B cell (primary cell): ENCODE measurements at places on chromosomes 1 and 21. TPM values are rescaled to one million over a fixed set of nuclear protein-coding genes. Genes with fewer than 3 reads are reported as not detected.

TCHHL1 gene
- not detected in 2 replicates for total RNA-seq

MROH7 gene
- total RNA-seq: not detected in 2 replicates

ACOT11 gene
- total RNA-seq: 0.07 and 0.41 TPM in 2 replicates

IFNLR1 gene
- 38.0 and 39.7 TPM in 2 replicates for total RNA-seq

GSTM4 gene
- 28.6 and 39.4 TPM in 2 replicates for total RNA-seq

C1orf74 gene
- 3.4 and 4.1 TPM in 2 replicates for total RNA-seq

MSH4 gene
- total RNA-seq: 1.4 and 1.7 TPM in 2 replicates

LAMC2 gene
- total RNA-seq: 0.10 TPM in 1 of 2 replicates, not detected in the other

PLA2G2C gene
- total RNA-seq: 0.10 TPM in 1 of 2 replicates, not detected in the other

CLDN19 gene
- total RNA-seq: not detected in 2 replicates

SV2A gene
- total RNA-seq: 0.07 and 0.10 TPM in 2 replicates

RNU1-2 gene
- total RNA-seq: 4,377 and 4,541 TPM in 2 replicates

TLR5 gene
- 0.19 TPM in 1 of 2 replicates, not detected in the other for total RNA-seq

L1TD1 gene
- total RNA-seq: 0.15 TPM in 1 of 2 replicates, not detected in the other

FCGR3B gene
- not detected in 2 replicates for total RNA-seq

KCNN3 gene
- total RNA-seq: 0.17 and 0.29 TPM in 2 replicates
